NCI-H146 (cell line): ENCODE measurements at places on chromosomes 13 and 19.
A peak's percentile ranks its signal among the peaks of the same experiment; 100 is the strongest.

GRCh38 chr19:29810504-29810871 lies 1.3 kb upstream of the CCNE1 start:
- DNase-seq = no peak

DNA sequence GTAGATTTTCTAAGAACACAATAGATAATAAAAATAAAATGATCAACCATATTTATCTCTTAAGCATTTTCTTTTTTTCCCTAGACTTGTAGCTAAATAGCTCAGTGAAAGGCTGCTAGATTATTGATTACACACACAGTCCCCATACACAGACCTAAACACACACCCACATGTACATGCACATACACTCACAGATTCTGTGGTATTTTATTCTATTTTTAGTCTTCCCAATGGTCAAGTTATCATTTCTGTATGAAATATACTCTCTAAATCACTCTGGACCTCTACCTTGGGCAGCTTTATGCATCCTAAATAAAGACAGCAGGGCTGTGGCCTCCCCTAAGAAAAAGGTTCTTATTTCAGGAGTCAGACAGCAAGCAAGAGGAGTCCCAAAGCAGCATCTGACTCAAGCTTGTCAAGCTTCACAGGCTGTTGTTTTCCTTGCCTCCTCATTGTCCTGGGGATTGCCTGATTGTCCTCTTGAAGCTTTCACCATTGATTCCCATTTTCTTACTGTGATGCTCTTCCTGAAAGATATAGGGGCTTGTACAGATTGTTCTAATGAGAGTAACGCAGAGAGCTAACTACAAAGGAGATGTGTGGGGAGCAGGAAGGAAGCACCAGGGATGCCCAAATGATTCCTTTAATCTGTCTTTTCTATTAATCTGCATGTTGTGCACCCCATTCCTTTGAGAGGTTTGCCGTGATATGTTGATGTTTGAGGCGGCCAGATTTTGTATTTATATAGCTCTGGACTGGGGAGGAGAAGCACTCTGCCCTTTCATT lies 986.5 kb downstream of the PCDH17 start:
- no peak for DNase-seq

GRCh38 chr13:46297361-46297811 lies 85.7 kb downstream of the LRRC63 start:
- DNase-seq = no peak

- DNase-seq = no peak
Measured at GRCh38 chr13:51829568-51829899, 15.4 kb downstream of the TMEM272 start.

GRCh38 chr13:93180356-93180969 lies 46.1 kb upstream of the GPC6 start:
- no peak for DNase-seq

- DNase-seq = no peak
Measured at GRCh38 chr13:84443463-84443862, 561.2 kb upstream of the SLITRK1 start.

DNA sequence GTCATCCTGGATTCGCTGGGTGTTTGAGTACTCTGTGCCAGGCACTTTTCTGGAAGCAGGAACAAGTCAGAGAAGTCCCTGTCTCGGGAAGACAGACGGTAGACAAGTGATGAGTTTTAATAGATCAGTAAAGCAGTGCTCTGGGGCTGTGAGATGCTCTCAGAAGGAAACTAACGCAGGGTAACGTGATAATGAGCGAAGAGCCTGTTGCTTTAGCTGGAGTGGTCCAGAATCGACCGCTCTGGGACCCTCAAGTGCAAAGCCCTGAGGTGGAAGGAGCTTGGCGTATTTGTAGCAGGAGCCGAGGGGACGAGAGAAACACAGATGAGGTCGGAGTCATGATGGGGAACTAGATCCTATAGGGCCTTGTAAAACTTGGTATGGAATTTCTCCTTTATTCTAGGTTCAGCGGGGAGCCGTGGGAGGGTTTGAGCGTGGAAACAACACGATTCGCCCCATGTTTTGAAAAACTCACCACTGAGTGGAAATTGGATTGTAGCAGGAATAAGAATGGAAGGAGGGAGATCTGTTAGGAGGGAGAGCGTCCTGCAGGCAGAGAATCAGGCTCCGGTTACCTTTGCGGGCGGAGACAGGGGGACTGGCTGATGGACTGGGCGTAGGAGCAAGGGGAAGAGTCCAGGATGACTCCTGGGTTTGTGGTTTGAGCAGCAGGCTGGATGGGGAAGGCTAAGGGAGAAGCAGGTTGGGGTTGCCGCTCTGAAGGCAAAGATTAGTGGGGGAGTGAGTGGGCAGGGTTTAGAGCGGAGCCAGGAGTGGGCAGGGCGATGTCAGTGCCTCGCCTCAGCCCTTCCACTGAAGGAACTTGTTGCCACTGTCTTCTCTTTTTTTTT lies 763 bp downstream of the POLD1 start:
- no peak for DNase-seq

- DNase-seq = no peak
Measured at GRCh38 chr19:31164791-31165251, 184.4 kb downstream of the TSHZ3 start.

GRCh38 chr19:17414097-17414496 lies 5.8 kb upstream of the MVB12A start:
- no peak for DNase-seq

DNA sequence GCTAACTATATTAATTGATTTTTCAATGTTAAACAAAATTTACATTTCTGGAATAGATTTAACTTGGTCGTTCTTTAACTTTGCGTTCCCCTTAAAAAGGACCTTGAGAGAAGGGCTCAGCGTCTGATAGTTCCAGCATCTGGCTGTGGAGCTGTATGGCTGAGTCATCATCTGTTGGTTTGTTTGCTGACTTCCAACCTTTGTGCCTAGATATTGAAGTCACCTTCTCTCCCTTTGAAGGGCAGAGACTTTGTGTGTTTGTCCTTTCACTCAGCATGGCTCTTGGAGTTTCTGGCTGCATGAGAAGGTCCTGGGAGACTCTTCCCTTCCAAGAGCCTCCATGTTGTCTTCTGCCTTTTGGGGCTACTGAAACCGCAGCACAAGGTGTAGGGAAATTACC lies 16.6 kb upstream of the IRS2 start:
- no peak for DNase-seq

DNA sequence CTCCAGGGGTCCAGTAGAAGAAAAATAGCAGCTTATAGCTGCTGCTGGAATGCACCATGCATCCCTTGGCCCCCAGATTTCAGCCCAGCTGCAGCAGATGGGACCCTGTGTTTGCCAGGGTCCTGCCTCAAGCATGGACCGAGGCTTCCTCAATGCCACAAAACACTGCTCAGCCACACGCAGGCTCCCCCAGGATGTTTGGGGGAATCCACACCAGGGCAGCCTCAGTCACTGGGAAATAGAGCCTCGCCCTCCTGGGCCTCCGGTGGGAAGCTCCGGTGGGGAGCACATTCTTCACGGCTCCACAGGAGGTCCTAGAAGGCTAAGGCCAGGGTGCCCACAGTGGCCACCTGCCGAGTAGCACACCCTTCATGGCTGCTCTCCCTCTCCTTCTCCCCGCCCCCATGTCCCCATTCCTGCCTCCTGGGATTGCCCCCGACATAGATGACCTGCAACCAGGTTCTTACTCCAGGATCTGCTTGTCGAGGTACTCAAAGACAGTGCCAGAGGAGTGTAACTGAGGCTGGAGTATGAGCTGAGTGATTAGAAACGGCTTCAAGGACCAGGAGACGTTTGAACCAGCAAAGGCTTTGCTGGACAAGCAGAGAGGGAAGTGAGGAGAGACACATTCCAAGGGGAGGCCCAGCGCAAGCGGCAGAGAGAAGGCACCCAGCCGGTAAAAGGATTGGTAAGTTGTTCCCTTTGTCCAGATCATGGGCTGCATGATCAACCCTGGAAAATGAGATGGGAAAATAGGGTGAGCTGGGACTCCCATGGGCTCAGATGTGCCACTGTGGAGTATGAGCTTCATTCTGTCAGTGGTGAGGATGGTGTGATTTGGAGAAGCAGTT lies 110.7 kb upstream of the UQCRFS1 start:
- no peak for DNase-seq

DNA sequence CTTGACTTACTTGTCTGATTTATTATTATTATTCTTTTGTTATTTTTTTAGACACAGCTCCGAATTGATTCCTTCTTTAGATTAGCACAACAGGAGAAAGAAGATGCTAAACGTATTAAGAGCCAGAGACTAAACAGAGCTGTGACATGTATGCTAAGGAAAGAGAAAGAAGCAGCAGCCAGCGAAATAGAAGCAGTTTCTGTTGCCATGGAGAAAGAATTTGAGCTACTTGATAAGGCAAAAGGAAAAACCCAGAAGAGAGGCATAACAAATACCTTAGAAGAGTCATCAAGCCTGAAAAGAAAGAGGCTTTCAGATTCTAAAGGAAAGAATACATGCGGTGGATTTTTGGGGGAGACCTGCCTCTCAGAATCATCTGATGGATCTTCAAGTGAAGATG lies 29.4 kb downstream of the ERCC5 start:
- no peak for DNase-seq

DNA sequence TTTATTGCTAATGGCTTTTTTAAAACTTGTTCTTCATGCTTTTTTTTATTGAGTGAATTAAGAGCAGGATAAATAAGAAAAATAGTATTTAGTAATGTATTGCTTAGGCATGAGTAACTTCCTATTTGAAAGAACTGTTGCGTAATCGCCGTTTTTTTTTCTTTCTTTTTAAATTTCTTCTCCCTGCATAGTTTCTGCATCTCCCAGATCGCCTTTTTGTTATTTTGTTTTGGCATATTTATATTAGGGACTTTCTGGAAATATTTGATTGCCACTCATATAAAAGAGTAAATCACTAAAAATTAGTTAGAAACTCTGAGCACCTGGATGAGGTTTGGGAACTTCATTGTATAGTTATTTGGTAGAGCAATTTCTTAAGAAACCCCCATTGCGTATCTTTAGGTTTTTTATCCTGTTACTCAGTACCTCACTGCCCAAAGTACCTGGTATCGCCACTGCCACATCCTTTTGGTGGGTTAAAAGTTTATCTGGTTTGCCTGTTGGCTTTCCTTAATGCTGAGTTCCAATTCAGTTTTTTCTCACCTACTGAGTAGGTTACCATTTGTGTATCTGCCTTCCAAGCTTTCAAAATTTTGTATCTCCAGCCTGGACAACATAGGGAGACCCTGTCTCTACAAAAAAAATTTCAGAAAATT lies 36.2 kb upstream of the LPAR6 start:
- DNase-seq = no peak

DNA sequence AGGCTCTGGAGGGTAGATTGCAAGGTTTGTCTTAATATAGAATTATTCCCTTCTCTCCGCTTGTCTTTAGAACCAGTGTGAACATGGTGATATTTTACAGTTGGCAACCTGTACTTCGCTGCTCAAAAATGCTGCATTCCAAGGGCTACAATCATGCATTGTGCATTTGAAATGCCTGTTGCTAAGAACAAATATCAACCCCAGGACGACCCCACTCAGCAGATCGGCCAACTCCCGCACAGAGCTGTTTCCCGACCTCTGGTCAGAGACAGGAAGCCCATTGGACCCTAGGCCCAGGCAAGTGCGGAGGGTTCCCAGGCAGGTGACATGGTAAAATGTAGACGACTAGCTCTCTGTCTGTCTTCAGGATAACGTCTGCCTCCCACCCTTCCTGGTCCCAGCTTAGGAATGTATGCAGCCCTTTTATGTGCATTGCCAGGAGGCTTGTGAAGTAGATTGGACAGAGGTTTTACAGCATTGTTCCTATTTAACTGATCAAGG lies 263.5 kb downstream of the FOXO1 start:
- DNase-seq = no peak

DNA sequence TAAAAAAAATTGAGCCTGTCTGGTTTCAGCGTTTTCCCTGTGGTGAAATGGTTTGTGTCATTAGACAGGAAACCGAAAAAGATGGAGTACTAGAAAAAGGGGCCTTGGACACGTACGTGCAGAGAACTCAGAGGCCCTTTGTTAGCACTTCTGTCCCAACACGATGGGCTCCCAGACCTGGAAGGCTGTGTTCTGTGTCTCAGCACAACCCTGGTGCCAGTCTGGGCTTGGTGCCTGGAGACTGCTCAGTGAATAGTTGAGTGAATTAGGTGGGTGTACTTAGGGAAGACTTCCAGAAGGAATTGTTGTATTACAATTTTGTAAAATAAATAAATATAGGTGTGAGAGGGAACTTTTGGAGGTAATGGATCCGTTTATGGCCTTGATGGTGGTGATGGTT lies 8.7 kb downstream of the ZNF71 start:
- DNase-seq = no peak

DNA sequence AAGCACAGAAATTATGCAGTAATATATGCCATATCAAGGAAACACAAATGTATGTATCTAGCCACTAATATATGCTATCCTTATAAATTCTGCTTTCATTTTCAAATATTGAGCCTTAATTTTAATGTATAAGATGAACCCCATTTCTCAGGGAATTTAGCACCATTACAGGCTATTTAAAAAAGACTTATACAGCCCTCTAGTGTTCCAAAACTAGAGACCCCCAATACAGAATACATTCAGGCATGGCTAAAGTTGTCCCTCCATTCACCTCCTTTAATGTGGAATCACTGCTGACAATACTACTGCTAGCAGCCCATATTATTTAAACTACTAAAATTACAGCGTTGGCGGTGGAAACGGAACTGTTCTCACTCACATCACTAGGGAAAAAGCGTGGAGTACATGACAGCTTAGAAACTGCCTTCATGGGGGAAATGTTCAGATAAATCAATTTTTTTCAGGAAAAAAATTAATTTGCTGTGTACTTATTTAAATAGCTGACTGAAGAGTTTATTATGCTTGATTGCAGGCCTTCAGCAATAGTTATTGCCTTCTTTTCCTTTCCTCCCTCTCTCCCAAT lies 541.0 kb downstream of the PCDH9 start:
- peak; percentile 4 for DNase-seq

DNA sequence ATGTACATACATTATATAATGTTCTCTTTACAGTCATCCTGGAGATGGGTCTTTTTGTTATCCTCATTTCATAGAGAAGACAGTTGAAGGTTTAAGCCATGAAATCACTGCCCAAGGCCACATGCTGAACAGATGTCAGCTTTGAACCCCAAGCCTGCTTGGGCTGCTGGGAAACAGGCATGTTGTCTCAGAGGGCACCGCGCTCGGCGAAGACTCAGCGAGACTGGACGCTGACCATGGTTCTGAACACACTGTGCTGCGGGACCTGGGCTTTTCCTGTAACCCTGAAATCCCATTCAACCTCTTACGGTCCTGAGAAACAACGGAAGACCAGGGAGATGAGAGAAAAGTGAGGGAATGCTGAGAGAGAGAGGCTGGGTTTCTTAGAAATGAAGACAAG lies 27.3 kb downstream of the LRFN3 start:
- DNase-seq = no peak

- DNase-seq = no peak
Measured at GRCh38 chr13:51342706-51343105, 3.2 kb downstream of the SERPINE3 start.

DNA sequence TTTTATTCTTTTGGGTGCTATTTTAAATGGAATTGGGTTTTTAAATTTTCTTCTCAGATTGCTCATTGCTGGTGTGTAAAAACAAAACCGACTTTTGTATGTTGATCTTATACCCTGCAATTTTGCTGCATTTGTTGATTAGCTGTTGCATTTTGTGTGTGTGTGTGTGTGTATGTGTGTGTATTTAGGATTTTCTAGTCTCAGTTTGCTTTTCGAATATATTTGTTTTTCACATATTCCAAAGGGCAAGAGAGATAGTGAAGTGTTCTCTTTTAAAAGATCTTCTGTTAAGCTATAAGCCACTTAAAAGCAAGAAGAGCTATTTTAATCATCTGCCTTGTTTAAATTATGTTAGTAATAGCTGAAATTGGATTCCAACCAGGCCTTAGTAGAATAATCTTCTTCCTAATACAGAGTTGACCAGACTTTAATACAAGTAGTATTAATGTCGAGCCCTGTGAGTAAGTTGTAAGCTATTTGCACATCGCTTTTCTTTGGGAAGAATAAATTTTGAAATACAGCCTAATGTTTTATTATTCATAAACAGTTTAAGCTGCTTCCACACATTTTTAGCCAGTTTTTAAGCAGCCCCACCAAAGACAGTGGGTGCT lies 57.4 kb downstream of the TM9SF2 start:
- DNase-seq = no peak
